ENCODE measurements at places on chromosomes 4 and X. TPM values are rescaled to one million over a fixed set of nuclear protein-coding genes. Genes with fewer than 3 reads are reported as not detected.

DNA sequence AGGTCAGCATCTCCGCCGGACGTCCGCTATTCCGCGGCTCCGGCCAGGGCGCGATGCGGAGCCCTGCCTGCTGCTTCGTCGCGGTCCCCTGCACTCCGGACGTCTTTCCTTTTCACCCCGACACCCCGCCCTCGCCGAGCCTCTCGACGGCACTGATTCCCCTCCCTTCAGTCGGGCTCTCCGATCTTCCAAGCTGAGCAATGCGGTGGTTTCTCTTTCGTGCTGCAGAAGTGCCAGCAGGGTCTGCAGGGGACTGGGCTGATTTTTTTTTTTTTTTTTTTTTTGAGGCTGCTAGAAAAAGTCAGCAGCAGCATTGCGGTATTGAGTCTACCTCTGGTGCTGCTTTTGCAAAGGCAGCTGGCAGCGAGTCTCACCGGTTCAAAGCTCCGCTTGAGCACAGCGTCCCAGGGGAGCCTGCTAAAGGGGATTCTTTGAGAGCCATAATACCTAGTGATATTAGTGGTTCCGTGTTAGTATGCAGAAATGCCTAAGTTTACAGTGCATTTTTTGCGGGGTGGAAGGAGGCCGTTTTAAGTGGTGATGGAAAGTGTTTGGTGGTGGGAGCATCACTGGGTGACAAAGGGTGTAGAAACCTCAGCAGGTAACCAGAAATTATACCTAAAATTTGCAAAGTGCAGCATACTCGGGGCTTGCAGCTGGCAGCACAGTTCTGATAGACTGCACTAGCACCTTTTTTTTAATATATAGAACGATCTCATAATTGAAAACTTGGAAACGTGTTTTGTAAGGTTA, 969 bp downstream of the STIM2 start:
- peaks cover 3% of the 10 kb centered on the region for H3K4me1 ChIP-seq
- H3K27me3 ChIP-seq = no peaks in the 10 kb centered on the region
- peak overlapping the region; percentile 88 for H3K4me3 ChIP-seq
- peak; percentile 58 for DNase-seq

DNA sequence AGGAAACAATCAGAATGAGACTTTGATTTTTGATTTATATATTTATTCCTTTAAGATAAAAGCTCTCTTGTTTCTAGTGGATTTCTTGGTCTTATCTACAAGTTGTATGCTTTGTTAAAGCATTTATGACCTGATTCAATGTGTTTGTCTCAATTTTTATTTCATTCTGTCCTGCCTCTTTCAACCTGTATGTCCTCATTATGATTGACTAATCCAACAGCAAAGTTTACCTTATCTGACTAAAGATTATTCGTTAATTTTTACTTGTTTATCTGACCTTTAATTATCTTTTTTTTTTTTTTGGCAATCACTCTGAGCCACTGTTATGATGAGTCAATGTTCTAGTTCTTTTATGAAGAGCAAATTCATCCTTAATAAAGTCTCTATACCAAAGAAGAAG, 54.9 kb downstream of the UGT2A3 start:
- H3K27ac ChIP-seq = no peak overlapping the region
- no peaks in the 10 kb centered on the region for H3K27me3 ChIP-seq

Gene CTAG1A
- not detected for total RNA-seq

DNA sequence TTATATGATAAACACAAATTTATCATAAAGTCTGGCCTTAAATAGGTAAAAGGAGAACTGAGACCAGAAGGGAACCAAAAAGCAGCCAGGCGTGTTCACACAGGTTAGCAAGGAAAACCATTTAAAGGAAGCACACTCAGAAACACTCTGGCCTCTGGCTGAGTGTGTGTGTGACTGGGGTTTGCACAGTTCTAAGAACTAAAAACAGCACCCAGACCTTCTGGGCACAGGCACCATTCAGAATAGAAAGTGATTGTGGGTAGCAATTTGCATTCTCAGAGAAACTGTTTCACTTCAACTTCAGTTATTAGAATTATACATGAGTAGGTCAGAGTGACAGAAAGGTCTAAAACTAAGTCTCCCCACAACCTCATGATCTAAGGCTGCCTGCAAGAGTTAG, 10.0 kb downstream of the GPR82 start:
- H3K27me3 ChIP-seq = no peaks in the 10 kb centered on the region
- no peaks in the 10 kb centered on the region for H3K36me3 ChIP-seq

- H3K4me1 ChIP-seq = peaks cover 17% of the 10 kb centered on the region
- no peak overlapping the region for H3K27ac ChIP-seq
- no peaks in the 10 kb centered on the region for H3K27me3 ChIP-seq
- DNase-seq = no peak
- H3K4me3 ChIP-seq = peak overlapping the region; percentile 82
Observed at GRCh38 chr4:37978248-37978924, 18.2 kb downstream of the PTTG2 start.

- no peaks in the 10 kb centered on the region for H3K4me1 ChIP-seq
- H3K27ac ChIP-seq = no peak overlapping the region
Observed at GRCh38 chr4:111480510-111480909, 664.7 kb upstream of the FAM241A start.

GRCh38 chrX:21479695-21480270, 105.6 kb downstream of the CNKSR2 start:
- H3K27ac ChIP-seq = no peak overlapping the region
- no peak overlapping the region for H3K4me3 ChIP-seq
- no peaks in the 10 kb centered on the region for H3K4me1 ChIP-seq

DNA sequence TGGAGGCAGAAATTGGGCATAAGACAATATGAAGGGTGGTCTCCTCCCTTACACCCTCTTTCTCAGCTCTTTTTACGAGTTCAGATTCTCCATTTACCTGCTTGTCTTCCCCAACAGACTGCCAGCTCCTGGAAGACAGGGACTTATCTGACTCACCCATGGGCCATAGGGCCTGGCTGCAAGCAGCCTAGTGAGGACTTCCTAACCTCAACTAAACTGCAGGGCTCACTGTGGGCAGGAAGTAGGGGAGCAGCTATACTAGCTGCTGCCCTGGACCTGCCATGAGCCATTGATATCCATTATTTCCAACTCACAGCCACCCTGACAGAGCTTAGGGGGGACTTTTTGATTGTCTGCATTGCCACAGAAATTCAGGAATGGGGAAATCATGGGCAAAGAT, 11.5 kb upstream of the ZNF718 start:
- peaks cover 34% of the 10 kb centered on the region for H3K36me3 ChIP-seq
- no peak overlapping the region for H3K4me3 ChIP-seq
- no peak for DNase-seq
- peaks cover 17% of the 10 kb centered on the region for H3K27me3 ChIP-seq
- no peaks in the 10 kb centered on the region for H3K4me1 ChIP-seq
- H3K27ac ChIP-seq = no peak overlapping the region

- no peak overlapping the region for H3K4me3 ChIP-seq
- no peaks in the 10 kb centered on the region for H3K27me3 ChIP-seq
- H3K27ac ChIP-seq = no peak overlapping the region
- H3K36me3 ChIP-seq = no peaks in the 10 kb centered on the region
- no peak for DNase-seq
- peaks cover 3% of the 10 kb centered on the region for H3K4me1 ChIP-seq
Observed at GRCh38 chr4:183080372-183081115, 18.5 kb upstream of the WWC2 start.

GRCh38 chr4:90181644-90182043, 54.5 kb downstream of the CCSER1 start:
- no peak overlapping the region for H3K27ac ChIP-seq
- H3K4me1 ChIP-seq = peaks cover 2% of the 10 kb centered on the region
- H3K4me3 ChIP-seq = no peak overlapping the region
- no peaks in the 10 kb centered on the region for H3K27me3 ChIP-seq
- DNase-seq = no peak

Gene XAGE2
- total RNA-seq = not detected

Gene SSX4
- not detected for total RNA-seq

- no peaks in the 10 kb centered on the region for H3K27me3 ChIP-seq
- H3K36me3 ChIP-seq = no peaks in the 10 kb centered on the region
- H3K4me1 ChIP-seq = no peaks in the 10 kb centered on the region
- no peak overlapping the region for H3K4me3 ChIP-seq
Observed at GRCh38 chr4:121990489-121990888, 38.6 kb upstream of the TRPC3 start.

Gene TLR1
- not detected for total RNA-seq

- H3K4me3 ChIP-seq = no peak overlapping the region
- no peaks in the 10 kb centered on the region for H3K27me3 ChIP-seq
- H3K36me3 ChIP-seq = no peaks in the 10 kb centered on the region
- no peak for DNase-seq
- H3K27ac ChIP-seq = no peak overlapping the region
- peaks cover 4% of the 10 kb centered on the region for H3K4me1 ChIP-seq
Observed at GRCh38 chrX:74525116-74525515, 89.3 kb downstream of the RLIM start.

GRCh38 chrX:150258176-150258425, 105.0 kb upstream of the MAMLD1 start:
- H3K36me3 ChIP-seq = peaks cover 4% of the 10 kb centered on the region
- H3K4me3 ChIP-seq = no peak overlapping the region
- H3K27ac ChIP-seq = no peak overlapping the region
- DNase-seq = no peak
- no peaks in the 10 kb centered on the region for H3K27me3 ChIP-seq

GRCh38 chr4:176791591-176792325, 964 bp downstream of the VEGFC start:
- peaks cover 2% of the 10 kb centered on the region for H3K27me3 ChIP-seq
- no peaks in the 10 kb centered on the region for H3K36me3 ChIP-seq
- no peak overlapping the region for H3K27ac ChIP-seq
- H3K4me1 ChIP-seq = no peaks in the 10 kb centered on the region
- peak; percentile 38 for DNase-seq

- DNase-seq = no peak
- H3K36me3 ChIP-seq = no peaks in the 10 kb centered on the region
- H3K27ac ChIP-seq = no peak overlapping the region
- peaks cover 3% of the 10 kb centered on the region for H3K4me1 ChIP-seq
- no peak overlapping the region for H3K4me3 ChIP-seq
- no peaks in the 10 kb centered on the region for H3K27me3 ChIP-seq
Observed at GRCh38 chr4:74324262-74324661, 16.0 kb downstream of the EPGN start.

GRCh38 chr4:48640699-48641098, 139.4 kb downstream of the FRYL start:
- no peak overlapping the region for H3K4me3 ChIP-seq
- no peaks in the 10 kb centered on the region for H3K4me1 ChIP-seq
- no peak overlapping the region for H3K27ac ChIP-seq
- no peak for DNase-seq
- H3K27me3 ChIP-seq = no peaks in the 10 kb centered on the region

- no peaks in the 10 kb centered on the region for H3K27me3 ChIP-seq
- H3K36me3 ChIP-seq = peaks cover 37% of the 10 kb centered on the region
- no peak overlapping the region for H3K27ac ChIP-seq
- no peak overlapping the region for H3K4me3 ChIP-seq
- peaks cover 5% of the 10 kb centered on the region for H3K4me1 ChIP-seq
- no peak for DNase-seq
Observed at GRCh38 chr4:52869196-52869595, 7.1 kb downstream of the RASL11B start.

DNA sequence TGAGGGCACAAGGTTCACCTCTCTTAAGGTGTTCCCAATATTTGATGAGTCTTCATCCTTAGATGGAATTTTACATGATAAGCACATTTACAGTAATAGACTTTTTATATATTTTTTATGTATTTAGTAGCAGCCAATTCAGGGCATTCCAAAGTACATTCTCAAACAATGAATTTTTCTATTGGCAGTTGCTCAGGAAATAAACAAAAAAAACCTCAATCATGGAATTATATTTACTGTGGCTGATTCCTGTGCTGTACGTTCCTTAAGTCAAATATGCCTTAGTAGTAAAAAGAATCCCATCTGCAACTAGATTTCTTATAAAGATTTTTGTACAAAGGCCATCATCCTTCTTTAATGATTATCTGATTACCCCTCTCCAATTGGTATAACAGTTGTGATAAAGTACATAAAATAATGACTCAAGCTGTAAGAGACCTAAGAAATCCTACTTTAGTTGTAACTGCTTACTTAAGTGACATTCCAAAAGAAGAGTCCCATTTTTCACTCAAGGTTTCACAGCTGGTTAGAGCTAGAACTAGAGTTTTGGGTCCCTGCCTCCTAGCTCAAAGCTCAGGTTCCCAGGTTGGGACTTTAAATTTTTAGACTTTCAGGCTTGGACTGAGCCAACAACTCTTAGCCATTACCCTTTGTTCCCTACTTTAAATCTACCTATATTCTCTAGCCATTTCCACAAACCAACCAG, 152.7 kb downstream of the FHIP1A start:
- H3K27me3 ChIP-seq = no peaks in the 10 kb centered on the region
- no peaks in the 10 kb centered on the region for H3K36me3 ChIP-seq
- no peak overlapping the region for H3K4me3 ChIP-seq
- no peak for DNase-seq

Gene UNC5C
- total RNA-seq = not detected

Gene RAB39B
- total RNA-seq = 7.2 TPM

DNA sequence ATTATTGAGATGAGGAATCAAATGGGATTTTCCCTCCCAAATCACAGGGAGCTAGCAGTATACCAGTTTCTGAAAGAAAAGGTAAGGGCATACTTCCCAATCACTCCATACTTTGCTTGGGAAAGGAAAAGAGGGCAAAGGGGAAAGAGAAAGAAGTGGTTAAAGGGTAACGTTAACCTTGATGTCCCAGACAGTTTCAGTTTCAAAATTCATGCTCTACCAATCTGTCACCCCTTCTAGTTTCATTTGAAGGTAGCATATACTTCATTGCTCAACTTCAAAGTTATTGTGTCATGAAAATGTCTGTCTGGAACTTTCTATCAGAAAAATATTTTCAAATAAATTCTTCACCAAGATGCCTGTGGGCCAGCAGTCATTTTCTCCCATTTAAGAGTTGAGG, 16.0 kb downstream of the TNMD start:
- H3K36me3 ChIP-seq = no peaks in the 10 kb centered on the region
- DNase-seq = no peak
- H3K4me1 ChIP-seq = no peaks in the 10 kb centered on the region

DNA sequence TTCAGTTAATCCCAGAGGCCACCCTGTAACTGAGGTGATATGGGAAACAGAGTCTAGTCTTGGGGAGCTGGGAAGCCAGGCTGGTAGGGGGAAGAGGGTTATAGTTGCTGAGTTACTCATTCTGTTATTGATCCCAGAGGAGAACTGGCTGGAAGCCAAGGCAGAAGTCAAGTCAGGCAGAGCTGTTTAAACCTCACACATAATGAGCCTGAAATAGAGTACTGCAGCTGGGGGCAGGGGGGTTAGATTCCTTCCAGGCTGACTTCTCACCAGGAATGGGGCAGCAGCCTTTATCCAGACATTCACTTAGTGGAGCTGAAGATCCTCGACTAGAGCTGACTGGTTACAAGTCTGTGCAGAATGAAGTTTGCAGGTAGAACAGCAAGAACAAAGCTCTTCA, 144.9 kb downstream of the C4orf33 start:
- no peak for DNase-seq
- no peaks in the 10 kb centered on the region for H3K36me3 ChIP-seq
- no peaks in the 10 kb centered on the region for H3K27me3 ChIP-seq
- H3K4me1 ChIP-seq = no peaks in the 10 kb centered on the region
- H3K4me3 ChIP-seq = no peak overlapping the region

Gene FAT1
- 157 TPM for total RNA-seq
